HCT116 (cell line): ENCODE measurements at places on chromosomes 16 and 17.

DNA sequence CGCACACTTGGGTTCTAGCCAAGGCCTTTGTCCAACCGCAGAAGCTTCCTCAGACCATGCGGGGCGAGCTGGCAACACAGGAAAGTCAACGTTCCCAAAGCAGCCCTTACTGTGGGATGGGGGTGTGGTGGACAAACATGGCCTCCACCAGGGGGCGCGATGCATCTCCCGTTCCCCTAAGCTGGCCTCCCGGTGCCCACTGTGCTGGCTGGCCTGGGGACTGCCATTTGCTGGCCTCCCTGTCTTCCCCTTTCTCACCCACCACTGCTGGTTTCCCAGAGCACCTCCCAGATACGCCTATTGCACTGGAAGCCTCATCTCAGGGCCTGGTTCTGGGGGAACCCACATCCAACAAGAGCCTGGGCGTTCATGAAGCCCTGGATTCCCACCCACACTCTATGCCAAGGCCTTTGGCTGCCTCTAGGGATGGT is 145.3 kb downstream of the IRF8 start:
- DNase-seq = peak; percentile 57

- no peak for DNase-seq
These were observed 34.9 kb downstream of the CMC2 start for GRCh38 chr16:80971819-80972218.

GRCh38 chr17:37546302-37546701 is 56.6 kb downstream of the DUSP14 start:
- DNase-seq = no peak

- DNase-seq = no peak
These were observed 39.7 kb upstream of the MEAK7 start for GRCh38 chr16:84544031-84544773.

- no peak for DNase-seq
These were observed 18.6 kb downstream of the ALOX12B start for GRCh38 chr17:8068736-8069586.

- no peak for DNase-seq
These were observed 50.1 kb downstream of the KLHDC4 start for GRCh38 chr16:87715658-87716057.

GRCh38 chr17:66670206-66670605 is 164.7 kb upstream of the CACNG5 start:
- DNase-seq = no peak

DNA sequence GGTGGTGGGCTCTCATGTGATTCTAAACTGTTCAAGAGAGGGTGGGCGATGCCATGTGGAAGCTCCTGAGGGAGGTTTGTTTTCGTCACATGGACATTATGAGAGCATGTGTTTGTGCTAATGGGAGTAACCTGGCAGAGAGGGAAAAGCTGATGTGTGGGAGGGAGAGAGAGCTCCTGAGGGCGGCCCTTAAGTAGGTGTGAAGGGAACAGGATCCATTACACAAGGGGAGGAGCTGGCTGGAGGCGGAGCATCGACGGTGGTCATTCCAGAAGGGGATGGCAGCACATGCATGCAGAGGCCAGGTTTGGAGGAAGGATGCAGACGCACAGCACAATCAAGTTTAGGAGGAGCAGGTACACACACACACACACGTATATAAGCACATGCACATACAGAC is 197.5 kb downstream of the RPTOR start:
- DNase-seq = no peak

DNA sequence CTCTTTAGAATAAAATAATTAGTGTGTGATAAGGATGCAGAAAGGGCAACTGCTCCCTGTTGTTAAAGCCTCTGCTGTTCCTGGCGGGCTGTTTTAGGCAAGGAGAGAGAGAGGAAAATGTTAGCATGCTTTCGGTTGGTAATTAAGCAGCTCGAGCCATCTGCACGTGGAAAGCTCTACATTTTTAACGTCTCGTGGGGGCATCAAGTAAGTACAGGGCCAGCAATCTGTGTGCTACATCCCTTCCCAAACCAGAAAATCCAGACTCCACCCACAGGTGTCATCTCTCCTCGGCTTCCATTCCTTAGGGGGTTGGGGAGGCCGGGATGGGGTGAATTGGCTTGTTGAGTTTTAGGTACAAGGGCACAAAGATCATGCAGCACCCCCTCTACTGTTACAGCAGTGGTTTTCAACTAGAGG is 62.4 kb upstream of the MARCHF10 start:
- DNase-seq = no peak

GRCh38 chr16:88651276-88651988 is 579 bp upstream of the CYBA start:
- peak; percentile 72 for DNase-seq

DNA sequence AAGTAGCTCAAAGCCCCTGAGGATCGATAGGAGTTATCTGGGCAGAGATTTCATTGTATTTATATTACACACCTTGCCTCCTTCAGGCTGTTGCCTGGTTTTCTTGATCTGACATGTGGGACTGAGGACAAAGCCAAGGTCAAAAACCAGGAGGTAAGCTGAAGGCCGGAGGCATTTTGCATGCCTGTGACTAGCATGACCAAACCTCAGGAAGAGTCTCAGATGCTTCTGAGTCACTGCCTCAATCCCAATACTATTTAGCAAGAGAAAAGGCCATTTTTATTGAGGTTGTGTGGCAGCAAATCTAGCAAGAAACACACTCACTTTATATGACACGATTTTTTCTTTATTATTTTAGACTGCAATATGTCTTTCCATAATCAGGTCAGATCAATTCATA is 968.1 kb downstream of the CDH11 start:
- DNase-seq = no peak

DNA sequence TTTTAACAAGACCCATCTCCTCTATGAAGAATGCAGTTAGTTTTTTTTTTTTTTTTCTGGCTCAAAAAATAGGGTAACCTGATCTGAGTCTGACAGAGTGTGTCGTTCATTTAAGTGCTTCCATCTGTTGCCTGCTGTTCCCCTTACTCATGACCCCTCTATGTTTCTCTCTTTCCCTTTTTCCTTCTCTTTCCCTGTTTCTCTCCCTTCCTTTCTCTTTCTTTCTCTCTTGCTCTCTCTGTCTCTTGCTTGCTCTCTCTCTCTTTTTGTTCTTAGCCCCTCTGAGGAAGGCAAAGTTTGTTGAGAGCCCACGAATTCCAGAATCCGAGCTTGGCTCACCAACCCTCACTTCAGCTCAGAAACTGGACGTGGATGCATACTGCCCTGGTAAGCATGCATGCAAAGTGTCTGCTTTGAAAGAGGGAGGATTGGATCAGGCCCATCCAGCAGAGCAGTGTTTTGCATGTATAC is 185.0 kb downstream of the TANC2 start:
- no peak for DNase-seq

DNA sequence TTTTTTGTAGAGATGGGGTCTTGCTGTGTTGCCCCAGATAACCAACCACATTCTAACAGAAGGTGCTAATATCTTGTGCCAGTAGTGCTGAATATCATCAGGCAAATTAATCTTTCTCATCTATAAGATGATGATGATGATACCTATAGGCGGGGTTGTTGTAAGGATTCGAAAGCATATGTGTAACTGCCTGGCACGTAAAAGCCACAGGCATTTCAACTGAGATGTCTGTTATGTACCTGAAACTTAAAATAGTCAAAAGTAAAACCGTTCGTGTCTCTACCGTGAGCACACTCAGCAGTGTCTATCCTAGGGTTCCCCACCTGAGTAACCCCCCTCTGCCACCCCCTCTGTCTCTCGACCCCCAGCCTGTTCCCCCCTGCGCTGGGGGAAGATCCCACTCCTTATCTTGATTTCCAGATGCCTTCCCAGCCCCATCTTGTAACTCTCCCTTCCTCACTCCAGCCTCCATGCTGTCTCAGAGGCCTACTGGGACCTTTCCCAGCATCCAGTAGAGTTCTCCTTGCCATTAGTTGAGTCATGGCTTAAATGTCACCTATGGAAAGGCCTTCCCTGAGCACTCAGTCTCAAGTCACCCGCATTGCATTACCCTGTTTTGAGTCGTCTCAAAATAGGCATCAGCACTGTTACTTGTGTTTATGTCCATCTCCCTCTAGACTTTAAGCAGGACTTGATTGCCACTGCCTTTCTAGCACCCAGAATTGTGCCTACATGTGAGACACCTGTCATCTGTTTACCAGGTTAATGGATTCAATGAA is 34.1 kb downstream of the CDRT15 start:
- no peak for DNase-seq

DNA sequence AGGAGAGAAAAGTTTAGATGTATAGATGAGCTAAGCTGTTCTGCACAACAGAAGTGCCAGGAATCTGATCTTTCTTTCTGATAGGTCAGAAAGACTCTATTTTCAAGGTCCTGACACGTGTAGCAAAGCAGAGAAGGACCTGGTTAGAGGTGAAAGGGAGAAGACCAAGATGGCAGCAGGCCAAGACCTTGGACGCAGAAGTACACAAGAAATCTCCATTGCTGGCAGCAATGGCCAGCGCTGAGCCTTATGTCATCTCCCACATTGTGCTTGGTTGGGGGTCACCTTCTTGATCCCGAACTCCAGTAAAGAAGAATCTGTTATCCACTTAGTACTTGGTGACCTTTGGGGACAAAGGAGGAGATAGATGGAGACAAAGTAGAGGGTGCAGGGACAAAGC is 41.8 kb upstream of the AKAP1 start:
- no peak for DNase-seq

GRCh38 chr17:7023576-7024401 is 939 bp downstream of the BCL6B start:
- peak; percentile 86 for DNase-seq

DNA sequence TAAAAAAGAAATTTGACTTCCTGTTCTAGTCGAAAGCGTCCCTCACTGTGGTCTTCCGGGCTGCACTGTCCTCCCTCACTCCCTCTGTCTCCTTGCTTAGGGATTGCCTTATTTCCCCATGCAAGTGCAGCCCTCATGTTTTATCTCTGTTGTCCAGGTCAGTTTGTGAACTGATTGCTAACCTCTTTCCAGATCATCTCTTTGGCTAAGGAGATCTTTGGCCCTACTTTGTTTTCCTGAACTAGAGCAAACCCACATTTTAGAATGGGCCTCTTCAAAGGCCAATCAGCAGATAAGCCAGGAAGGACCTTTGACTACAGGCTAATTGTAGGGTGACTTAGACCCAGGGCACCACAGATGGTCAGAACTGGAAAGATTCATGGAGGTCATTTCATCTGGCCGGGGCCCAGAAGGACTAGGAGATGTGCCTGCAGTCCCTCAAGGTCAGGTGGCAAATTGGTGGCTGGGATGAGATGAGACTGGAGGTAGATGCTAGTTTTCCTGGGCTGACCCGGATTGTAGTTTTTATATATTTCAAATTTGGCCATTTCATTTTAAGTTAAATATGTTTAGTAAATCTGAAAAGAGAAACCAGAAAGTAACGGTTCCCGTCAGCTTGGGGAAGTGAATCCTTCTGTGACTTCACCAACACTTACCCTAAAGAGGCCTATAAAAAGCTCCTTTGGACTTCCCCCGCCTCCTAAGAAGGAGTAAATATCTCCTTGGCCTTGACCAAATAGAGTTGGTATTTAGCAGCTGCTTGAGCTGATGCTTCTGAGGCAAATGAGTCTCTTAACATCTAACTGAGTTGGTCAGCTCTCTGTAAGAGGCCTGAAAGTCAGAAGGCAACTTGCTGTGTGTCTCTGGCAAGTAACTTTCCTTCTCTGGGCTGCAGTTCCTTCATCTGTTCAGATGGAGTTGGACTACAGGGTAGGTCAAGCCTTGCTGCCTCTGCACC is 6.2 kb upstream of the SLC25A19 start:
- no peak for DNase-seq

- DNase-seq = no peak
These were observed 3.1 kb upstream of the PSMB10 start for GRCh38 chr16:67939507-67940445.

- no peak for DNase-seq
These were observed 28.1 kb downstream of the PMP22 start for GRCh38 chr17:15237106-15237425.

DNA sequence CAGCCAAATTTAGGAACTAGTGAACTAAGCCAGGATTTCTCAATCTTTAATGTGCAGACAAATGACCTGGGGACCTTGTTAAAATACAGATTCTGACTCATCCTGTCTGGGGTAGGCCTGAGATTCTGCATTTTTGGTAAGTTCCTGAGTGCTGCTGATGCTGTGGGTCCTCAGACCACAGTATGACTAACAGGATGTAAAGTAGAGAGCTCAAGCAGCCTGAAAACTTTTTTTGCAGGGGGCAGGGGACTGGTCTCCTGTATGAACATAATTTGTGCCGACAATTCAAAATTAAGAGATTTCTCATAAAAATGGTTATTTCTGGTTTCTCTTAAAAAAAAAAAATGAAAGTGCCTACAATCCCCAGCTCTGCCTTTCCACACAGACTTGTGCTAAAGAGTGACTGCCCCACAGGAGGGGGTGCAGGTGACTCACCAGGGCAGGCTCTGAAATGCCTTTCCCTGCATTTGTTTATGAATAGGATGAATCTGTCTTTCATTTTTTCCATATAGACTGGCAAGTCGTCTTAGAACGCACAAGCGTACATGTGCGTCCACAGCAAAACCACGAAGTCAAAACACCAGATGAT is 271.5 kb downstream of the PHKB start:
- peak; percentile 42 for DNase-seq

DNA sequence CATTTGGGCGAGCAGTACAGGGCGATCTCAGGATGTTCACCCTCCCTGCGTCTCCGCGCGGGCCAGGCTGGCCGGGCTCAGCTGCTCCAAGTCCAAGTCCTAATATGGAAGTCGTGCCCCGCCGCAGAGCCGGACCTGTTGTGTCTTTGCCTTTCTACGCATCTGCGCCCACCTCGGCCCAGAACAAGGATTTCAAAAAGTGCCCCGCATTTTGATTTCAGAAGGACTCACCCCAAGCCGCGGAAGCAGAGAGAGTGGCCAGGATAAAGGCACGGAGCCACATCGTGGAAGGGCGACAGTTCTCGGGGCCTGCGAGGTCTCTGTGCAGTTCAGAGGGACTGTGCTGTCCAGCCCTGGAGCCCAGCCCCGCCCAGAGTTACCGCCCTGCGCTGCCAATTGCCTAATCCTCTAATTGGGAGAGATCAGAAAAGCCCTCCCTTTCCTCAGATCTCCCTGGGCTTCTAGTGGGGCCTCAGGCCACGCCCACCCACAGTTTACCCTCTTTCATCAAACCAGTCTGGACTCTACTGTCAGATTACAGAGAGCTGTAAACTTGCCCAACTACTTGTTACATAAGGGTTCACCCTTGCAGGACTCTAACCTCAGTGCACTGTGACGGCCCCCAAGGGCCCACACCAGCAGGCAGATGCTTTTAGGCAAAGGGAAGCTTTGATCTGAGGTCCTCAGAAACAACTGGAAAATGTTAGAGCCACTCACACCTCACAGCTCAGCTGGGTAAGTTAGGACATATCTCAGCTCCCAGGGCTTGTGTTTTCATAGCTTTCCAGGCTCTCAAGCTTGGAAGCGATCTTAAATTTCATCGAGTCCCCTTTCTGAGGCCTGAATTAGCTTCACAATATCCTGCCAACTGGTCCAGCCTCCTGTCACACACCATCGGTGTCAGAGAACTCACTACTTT is at the start of gene CES1:
CES1 (minus strand) TSS at position 324 of the 919 bp plus-strand sequence; CDS start at position 283, 41 bp downstream.
- DNase-seq = no peak

- no peak for DNase-seq
These were observed 121.5 kb downstream of the ZFHX3 start for GRCh38 chr16:72926177-72927070.

- peak; percentile 99 for DNase-seq
These were observed at the start of gene PAGR1 for GRCh38 chr16:29815793-29816693. PAGR1 (plus strand) TSS chr16:29816152; CDS start chr16:29816526, 374 bp downstream.

- no peak for DNase-seq
These were observed 22.5 kb upstream of the MEAK7 start for GRCh38 chr16:84526794-84527531.
